ENCODE measurements at places on chromosomes 1 and 21. TPM values are rescaled to one million over a fixed set of nuclear protein-coding genes. Genes with fewer than 3 reads are reported as not detected.

DNA sequence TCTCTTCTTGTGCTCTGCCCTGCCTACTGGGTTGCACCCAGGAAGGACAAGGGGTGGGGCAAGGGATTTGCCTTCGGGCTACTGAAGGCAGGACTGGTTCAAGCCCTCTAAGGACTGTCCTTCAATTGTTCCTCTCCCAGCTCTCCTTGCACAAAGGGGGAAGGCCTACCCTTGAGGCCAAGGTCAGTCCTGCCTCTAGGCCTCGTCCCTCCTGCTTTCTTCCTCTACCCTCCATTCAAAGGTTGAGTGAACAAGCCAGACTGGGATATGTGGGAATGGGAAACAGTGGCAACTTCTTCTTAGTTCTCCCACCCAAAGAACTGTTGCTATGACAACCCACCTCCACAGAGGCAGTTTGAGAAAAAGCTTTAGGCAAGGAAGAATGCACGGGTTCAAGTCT is 2.7 kb downstream of the LURAP1 start:
- DNase-seq, result no peak

GRCh38 chr21:41651830-41652229 is 115.0 kb downstream of the RIPK4 start:
- DNase-seq, result peak; percentile 62

GRCh38 chr1:81978945-81979344 is 178.2 kb downstream of the ADGRL2 start:
- DNase-seq, result no peak

DNA sequence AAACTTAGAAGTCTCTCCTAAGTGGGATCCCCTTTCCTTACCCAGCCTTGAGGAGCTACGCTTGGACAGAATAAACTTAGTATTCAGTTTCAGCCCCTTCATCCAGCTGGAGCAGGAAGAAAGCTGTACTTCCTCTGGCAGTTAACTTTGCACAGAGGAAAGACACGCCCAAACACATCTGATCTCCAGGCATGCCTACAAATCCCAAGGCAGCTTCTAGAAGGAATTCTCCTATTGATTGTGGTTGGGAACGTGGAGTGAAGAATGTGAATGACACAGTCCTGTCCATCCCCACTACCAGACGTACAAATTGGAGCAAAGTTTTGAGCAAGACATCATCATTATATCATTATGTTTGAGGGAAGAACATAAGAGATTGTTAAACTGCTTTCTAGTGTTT is 6.6 kb upstream of the AK4 start:
- peak; percentile 69 for DNase-seq

DNA sequence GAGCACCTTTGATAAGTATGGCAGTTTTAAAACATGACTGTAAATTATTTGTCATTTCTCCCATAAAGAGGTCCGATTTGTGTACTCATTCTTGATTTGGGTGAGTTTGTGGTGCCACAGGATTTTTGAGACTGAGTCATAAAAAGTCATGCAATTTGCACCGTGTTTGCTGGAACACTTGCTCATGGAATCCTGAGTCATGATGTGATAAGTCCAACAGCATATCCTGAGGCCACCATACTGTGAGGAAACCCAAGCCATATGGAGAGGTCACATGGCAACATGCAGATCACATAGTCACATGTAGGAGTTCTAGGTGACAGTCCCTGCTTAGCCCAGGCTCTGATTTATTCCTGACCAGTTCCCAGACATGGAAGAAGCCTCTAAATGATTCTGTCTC is 40.8 kb upstream of the PRRX1 start:
- peak; percentile 97 for DNase-seq

GRCh38 chr1:3314491-3315381 is 139.7 kb upstream of the ARHGEF16 start:
- peak; percentile 43 for DNase-seq

DNA sequence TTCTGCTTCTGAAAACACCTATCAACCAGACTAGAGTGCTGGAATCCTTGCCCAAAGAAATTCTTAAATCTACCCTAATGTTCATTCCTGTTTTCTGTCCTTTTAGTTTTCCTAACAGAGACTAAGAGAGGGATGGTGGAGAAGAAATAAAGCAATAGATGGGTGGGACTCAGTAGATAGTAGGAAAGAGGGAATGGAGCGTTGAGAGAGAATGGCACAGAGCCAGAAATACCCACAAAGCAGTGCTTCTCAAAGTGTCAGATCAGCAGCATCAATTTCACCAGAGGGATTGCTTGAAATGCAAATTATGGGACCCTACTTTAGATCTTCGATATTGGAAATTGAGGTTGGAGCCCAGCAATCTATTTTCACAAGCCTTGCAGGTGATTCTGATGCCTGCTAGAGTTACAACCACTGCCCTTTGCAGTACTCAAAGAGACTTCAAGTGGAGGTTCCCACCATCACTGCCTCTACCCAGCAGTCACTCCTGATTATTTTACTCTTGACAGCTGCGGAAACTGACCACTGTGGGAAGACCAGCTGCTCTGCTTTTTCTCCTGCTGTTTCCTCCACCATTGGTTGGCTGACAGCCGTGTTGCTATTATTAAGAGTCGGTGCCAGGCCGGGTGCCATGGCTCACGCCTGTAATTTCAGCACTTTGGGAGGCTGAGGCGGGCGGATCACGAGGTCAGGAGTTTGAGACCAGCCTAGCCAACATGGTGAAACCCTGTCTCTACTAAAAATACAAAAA is 11.4 kb upstream of the PRPF3 start:
- DNase-seq, result no peak

GRCh38 chr1:243345205-243345604 is 89.4 kb downstream of the SDCCAG8 start:
- DNase-seq, result peak; percentile 39

- DNase-seq, result peak; percentile 10
Measured at GRCh38 chr1:220748936-220749335, 814 bp downstream of the MTARC2 start.

DNA sequence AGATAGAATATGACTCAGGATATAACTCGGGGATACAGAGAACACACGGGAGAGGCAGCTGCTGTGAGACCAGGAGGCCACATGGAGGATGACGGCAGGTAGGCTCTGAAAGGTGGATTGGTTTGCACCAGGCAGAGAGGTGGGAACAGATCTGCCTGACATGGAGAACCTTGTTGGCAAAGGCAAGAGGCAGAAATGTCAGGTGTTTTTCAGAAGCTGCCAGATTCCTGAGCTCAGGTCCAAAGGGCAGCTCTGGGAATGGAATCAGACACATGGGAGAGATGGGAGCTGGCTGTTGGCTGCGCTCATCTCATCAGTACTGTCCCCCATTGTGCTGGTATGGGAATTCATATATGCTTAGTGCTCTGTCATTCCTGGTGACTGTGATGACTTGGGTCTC is 19.2 kb downstream of the SYT6 start:
- DNase-seq, result no peak

GRCh38 chr1:67371681-67372080 is 58.5 kb downstream of the SERBP1 start:
- no peak for DNase-seq

GRCh38 chr1:196423612-196424011 is 184.6 kb downstream of the KCNT2 start:
- DNase-seq, result no peak

DNA sequence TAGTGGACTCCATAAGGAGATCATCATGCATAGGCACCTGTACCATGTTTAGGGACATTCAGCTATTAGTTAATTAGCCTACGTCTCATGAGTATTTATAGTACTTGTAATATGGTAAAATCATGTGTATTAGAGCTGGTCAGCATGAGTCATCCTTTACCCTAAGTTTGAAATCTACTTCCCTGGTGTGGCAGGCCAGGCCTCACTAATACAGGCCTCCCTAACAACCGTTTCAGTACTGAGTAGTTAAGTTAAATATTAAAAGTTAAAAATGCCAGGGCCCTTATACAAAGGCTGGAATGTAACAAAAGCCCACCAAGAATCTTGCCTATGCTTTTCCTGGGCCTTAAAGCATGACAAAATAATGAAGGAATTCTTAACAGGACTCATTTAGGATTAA is 356.3 kb upstream of the DPYD start:
- DNase-seq, result peak; percentile 48

- DNase-seq, result peak; percentile 55
Measured at GRCh38 chr1:57474137-57474750, 50.4 kb upstream of the DAB1 start.

PIGM gene
- 5.5 TPM for total RNA-seq

CELA2A gene
- not detected for total RNA-seq

CD84 gene
- not detected for total RNA-seq

KCNK1 gene
- total RNA-seq, result 6.7 TPM

EPHB2 gene
- 9.0 TPM for total RNA-seq

RPS6KA1 gene
- total RNA-seq, result 0.38 TPM

PLA2G2A gene
- not detected for total RNA-seq

SPATA46 gene
- total RNA-seq, result not detected
